Activated CD4-positive, alpha-beta T cell treated with anti-CD3 and anti-CD28 coated beads, Interleukin-2, amount 10 ng/mL, durations not matched to agents 7 days and 5 days (primary cell): ENCODE measurements at places on chromosomes 16 and 17. TPM values are rescaled to one million over a fixed set of nuclear protein-coding genes. Genes with fewer than 3 reads are reported as not detected.
A peak's percentile ranks its signal among the peaks of the same experiment; 100 is the strongest.

MT1M gene
- not detected for total RNA-seq

DNA sequence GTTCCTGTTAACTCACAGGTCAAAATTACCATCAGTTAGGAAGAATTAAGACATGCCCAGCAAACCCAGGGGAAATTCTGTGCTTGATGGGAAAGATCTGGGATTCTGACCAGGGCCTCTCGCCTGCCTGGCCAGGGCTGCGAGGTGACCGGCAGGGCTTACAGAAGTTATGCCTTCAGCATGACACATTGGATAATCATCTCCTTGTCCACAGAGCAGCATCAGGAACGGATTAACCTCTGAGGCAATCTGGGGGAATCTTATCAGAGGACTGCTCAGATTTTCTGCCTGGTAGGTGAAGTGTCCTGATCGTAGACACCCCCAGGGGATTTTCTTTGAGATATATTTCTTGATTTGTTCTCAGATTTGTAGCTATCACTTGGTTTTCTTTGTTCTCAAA, 172.5 kb downstream of the HS3ST3A1 start:
- H3K4me3 ChIP-seq, result no peak overlapping the region
- no peak for DNase-seq
- H3K27ac ChIP-seq, result no peak overlapping the region
- no peaks in the 10 kb centered on the region for H3K4me1 ChIP-seq

- peaks cover 84% of the 10 kb centered on the region for H3K4me1 ChIP-seq
- H3K36me3 ChIP-seq, result peaks cover 31% of the 10 kb centered on the region
- peak overlapping the region; percentile 91 for H3K27ac ChIP-seq
Observed at GRCh38 chr17:66406701-66407644, 104.6 kb downstream of the PRKCA start.

DNA sequence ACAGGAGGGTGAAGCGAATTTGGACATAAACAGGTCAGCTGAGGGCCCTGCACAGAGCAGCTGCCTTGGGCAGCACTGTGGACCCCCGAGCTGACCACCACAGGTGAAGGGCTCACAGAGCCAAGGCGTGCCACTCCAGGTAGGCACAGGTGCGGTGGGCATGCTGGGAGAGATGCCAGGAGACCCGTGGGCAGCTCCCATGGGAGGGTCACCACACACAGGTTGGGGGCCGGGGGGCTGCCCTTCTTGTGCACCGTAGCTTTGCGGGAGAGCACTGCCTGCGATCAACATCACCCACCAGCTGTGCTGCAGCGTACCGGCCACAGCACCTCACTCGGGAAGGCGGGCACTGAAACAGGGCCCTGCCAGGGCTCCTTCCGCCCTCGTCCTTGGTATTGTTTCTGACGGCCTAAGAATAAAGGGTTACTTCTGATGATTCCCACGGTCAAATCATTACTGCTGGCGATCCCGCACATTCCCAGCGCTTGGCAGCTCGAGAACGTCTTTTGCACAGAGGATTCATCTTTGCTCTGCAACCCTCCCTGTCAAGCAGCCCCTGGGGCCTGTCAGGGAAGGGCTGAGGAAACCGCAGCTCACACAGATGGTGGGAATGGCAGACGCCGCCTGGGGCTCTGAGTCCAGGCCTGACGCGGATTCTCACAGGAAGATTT, 181.7 kb downstream of the BANP start:
- H3K27ac ChIP-seq, result no peak overlapping the region
- no peaks in the 10 kb centered on the region for H3K4me1 ChIP-seq
- H3K27me3 ChIP-seq, result no peaks in the 10 kb centered on the region
- H3K4me3 ChIP-seq, result no peak overlapping the region
